ENCODE measurements at places on chromosomes 3 and 15.

- DNase-seq, result peak; percentile 89
Observed at GRCh38 chr3:177731644-177732268, 534.5 kb upstream of the TBL1XR1 start.

DNA sequence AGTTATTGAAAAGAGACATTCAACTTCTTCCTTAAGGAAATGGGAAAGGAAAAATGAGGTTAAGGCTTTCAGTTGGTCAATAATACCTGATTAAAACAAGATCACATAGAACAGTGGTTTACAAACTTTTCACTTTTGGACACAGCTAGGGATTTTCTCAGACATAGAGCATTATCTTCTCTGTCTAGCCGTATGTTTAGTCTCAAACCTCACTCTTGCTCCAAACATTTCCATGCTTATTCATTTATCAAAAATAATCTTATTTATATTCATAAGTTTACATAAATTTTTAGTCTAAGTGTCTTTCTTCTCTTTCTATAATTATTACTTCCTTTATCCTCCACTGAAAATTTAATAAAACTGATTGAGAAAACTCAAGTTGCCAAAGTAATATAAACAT, 114.2 kb upstream of the AZI2 start:
- no peak for DNase-seq

DNA sequence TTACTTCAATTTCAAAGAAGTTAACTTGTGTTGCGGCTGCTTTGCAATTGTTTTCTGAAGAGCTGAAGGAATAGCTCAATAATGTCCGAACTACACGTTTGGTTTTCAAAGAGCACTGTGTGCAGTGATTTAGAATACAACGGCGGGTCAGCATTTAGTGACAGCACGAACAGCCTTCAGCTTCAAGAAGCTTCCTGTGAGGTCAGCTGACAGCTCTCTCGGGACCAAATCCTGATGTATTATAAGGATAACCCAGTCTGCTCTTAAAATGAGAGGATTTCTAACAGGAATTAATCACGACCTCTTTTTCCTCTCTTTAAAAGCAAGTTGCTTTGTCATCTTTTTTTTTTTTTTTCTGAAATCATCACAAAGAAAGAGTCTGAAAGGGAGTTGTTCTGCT, 97.9 kb upstream of the UNC13C start:
- no peak for DNase-seq

- DNase-seq, result no peak
Observed at GRCh38 chr15:54519577-54519976, 541.3 kb downstream of the UNC13C start.

All from fibroblast of the conjunctiva (primary cell).